ENCODE measurements at places on chromosomes 5 and 9. TPM values are rescaled to one million over a fixed set of nuclear protein-coding genes. Genes with fewer than 3 reads are reported as not detected.
A peak's percentile ranks its signal among the peaks of the same experiment; 100 is the strongest.

GRCh38 chr5:81425569-81425968, 31.6 kb upstream of the ACOT12 start:
- DNase-seq, result no peak

- no peak for DNase-seq
These were observed 51.5 kb upstream of the NR3C1 start for GRCh38 chr5:143454936-143455516.

GRCh38 chr5:141529002-141529401, 40.1 kb downstream of the PCDHGC5 start:
- peak; percentile 59 for DNase-seq

DNA sequence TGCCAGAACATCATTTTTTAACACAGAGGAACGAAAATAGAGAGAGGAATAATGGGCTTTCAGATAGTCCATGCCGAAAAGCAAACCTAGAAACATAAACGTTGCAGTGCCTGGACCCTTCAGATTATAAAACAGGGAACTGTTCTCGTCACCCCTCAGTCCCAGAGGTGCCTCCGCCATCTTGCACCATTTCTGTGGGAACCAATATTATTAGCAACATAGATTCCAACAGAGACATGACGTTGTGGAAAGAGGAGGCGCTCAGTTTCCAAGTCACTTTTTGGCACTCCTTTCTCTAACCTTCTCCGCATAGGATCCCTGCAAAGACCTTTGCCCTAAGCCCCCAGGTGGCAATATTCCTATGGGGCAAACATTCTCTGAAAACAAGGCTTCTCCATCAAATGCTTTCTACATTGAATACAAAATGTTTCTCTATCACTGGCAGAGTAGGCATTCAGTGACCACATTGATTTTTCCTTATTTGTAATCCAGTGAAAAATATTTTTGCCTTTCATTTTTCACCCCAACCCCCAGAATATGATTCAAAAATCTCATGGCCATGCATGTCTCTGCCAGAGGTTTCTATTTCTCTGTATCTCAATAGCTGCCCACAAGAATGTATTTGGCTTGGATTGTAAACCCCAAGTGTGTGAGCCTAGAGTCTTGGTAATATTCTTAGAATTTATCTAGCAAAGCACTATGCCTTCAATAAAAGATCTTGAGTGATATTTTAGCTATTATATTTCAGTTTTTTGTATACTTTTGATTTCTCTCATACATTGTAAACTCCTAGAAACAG, 500.8 kb upstream of the WWC1 start:
- DNase-seq, result no peak

- no peak for DNase-seq
These were observed 1114.9 kb upstream of the C9orf72 start for GRCh38 chr9:28688172-28688571.

- no peak for DNase-seq
These were observed 227.2 kb downstream of the NSG2 start for GRCh38 chr5:174272671-174273070.

- no peak for DNase-seq
These were observed 37.5 kb downstream of the MTREX start for GRCh38 chr5:55345327-55345726.

GRCh38 chr9:5611321-5612184, 17.4 kb upstream of the RIC1 start:
- DNase-seq, result no peak

GRCh38 chr9:107782381-107782780, 292.8 kb upstream of the KLF4 start:
- no peak for DNase-seq

DNA sequence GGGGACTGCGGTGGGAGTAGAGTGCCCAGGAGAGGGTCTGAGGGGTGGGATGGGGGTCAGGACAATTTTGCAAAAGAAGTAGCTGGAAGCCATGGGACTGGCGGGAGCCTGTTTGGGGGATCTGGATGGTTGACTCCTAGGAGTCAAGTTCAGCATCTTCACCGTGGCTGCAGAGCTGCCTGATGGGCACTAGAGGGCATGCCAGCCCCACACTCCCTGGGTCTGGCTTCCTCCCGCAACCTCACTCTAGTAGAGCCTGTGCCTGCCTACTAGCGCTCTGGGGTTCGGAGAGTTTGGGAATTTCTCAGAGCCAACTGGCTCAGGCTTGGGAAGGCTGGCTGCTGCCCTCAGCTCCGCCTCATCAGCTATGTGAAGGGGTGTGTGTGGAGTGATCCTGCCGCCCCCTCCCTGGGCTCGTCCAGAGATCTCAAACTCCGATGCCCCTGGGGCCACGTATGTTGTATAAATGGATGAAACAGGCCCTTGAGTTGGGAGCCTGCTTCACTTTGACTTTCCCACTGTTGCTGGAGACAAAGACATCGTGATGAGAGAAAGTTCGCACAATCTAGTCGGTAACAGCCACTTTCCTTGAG, 10.8 kb downstream of the TSPAN17 start:
- DNase-seq, result peak; percentile 76

The HINT2 gene
- 54.3 TPM for total RNA-seq

The GGTA1 gene
- 19.3 TPM for total RNA-seq

The FABP6 gene
- 0.68 TPM for total RNA-seq

The TLR4 gene
- 19.8 TPM for total RNA-seq

The ANKRD18B gene
- 1.1 TPM for total RNA-seq

The PIP5KL1 gene
- total RNA-seq, result 0.99 TPM

The IL13 gene
- not detected for total RNA-seq

The NUP214 gene
- 29.0 TPM for total RNA-seq

The CCDC180 gene
- total RNA-seq, result 1.6 TPM

The NELFB gene
- total RNA-seq, result 38.1 TPM

All from left cardiac atrium (tissue), 4 donors.